ENCODE measurements at places on chromosomes 11 and 22. TPM values are rescaled to one million over a fixed set of nuclear protein-coding genes. Genes with fewer than 3 reads are reported as not detected.

RAB39A gene
- total RNA-seq, result not detected

NRGN gene
- total RNA-seq, result not detected

FGF3 gene
- not detected for total RNA-seq

CEND1 gene
- total RNA-seq, result not detected

OR51B5 gene
- total RNA-seq, result not detected

HSPB2 gene
- not detected for total RNA-seq

F2 gene
- total RNA-seq, result not detected

MAPK8IP1 gene
- total RNA-seq, result 23.7 TPM

ABCC8 gene
- total RNA-seq, result 87.0 TPM

FERMT3 gene
- total RNA-seq, result 8.6 TPM

OR52A1 gene
- not detected for total RNA-seq

FAM118B gene
- total RNA-seq, result 6.7 TPM

INPP5J gene
- total RNA-seq, result 17.8 TPM

MAPK8IP2 gene
- 2.9 TPM for total RNA-seq

OR2AT4 gene
- total RNA-seq, result under 0.01 TPM

CNTN5 gene
- not detected for total RNA-seq

TMEM123 gene
- 82.5 TPM for total RNA-seq

DNA sequence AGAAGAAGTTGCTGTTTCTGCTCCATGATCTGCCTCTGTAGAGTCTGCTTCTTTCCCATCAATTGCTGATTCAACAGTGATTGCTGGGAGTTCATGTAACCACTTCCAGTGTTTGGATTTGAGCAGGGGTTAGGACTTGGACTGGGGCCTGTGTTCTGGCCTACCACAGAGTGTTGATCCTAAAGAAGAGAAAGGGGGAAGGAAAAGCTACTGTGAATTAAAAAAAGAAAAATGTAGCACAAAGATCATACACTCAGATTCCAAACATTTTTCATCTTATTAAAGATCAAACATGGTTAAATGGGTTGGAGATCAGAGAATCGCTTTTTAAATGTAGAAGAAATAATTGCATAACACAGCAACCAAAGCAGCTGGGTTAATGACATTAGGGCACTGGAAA is 67.6 kb upstream of the MTMR2 start:
- no peak overlapping the region for H3K27ac ChIP-seq
- no peaks in the 10 kb centered on the region for H3K36me3 ChIP-seq
- H3K27me3 ChIP-seq, result no peaks in the 10 kb centered on the region
- DNase-seq, result no peak
- no peaks in the 10 kb centered on the region for H3K4me1 ChIP-seq

DNA sequence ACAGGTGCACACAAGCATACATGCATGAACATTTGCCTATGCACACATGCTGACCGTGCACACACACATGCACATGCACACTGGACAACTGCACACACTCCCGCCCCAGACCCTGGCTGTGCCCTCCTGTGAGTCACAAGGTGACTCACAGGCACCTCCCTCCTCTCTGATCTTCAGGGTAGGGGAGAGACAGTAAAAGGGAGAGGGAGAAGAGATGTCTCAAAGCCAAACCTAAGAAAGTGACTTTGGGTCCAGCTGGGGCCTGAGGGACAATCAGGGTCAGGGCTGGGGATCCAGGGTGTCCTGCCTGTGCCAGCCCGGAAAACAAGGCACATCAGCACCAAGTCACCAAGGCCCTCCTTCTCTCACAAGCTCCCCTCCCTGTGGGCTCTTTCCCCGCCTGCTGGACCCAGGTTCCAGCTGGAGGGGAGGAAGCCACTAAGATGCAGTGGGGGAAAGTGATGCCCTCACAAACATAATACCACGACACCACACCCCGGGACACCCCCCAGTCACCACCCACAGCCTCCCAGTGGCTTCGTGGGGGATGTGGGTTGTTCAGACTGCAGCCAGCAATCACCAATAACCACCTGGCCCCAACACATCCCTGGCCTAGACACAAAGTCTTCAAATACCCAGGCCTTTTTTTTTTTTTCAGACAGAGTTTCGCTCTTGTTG is 39.3 kb downstream of the PDGFB start:
- H3K36me3 ChIP-seq, result no peaks in the 10 kb centered on the region
- no peak overlapping the region for H3K27ac ChIP-seq
- H3K4me3 ChIP-seq, result no peak overlapping the region
- no peak for DNase-seq

DNA sequence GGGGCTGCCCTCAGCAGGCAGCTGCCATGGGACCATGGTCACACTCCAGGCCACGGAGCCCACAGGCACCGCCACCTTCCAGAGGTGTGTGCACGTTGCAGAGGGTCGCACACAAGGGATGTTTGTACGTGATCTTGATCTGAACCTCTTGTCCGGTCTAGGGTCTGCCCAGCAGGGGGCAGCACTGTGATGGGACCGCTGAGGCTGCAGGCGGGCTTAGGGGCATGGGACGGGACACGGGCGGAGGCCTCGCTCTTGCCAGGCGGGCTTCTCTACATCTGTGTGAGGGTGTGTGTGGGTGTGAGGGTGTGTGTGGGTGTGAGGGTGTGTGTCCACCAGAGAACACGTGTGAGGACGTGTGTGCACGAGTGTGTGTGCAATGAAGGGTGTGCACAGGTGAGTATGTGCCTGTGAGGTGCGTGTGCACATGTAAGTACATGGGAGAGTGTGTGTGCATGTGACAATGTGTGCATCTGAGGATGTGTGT is 52.4 kb downstream of the CACNA1I start:
- no peaks in the 10 kb centered on the region for H3K36me3 ChIP-seq
- peak; percentile 66 for DNase-seq
- no peaks in the 10 kb centered on the region for H3K4me1 ChIP-seq
- H3K27me3 ChIP-seq, result no peaks in the 10 kb centered on the region
- H3K27ac ChIP-seq, result no peak overlapping the region

- no peak overlapping the region for H3K4me3 ChIP-seq
- H3K27ac ChIP-seq, result no peak overlapping the region
- H3K36me3 ChIP-seq, result no peaks in the 10 kb centered on the region
- DNase-seq, result no peak
Measured at GRCh38 chr11:105469931-105470330, 139.9 kb upstream of the GRIA4 start.

DNA sequence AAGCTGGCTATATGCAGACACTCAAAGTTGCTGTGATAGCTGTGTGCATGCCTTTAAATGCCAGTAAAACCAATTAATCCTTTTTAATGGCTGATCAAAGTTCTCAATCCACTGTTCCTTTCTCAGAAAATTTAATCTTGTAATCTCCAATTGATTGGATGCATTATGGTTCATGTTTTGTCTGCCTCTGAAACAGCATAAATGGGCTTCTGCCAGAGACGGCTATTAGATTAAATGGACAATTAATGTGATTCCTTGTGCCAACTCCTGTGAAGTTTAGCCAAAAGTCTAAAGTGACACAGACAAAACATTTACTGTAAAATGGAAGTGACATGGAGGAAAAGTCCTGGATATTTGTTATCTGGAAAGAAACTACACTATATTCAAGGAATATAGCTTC is 952.5 kb upstream of the FAT3 start:
- H3K4me1 ChIP-seq, result no peaks in the 10 kb centered on the region
- H3K36me3 ChIP-seq, result no peaks in the 10 kb centered on the region
- no peak overlapping the region for H3K27ac ChIP-seq
- no peak overlapping the region for H3K4me3 ChIP-seq
- DNase-seq, result no peak
- no peaks in the 10 kb centered on the region for H3K27me3 ChIP-seq

GRCh38 chr22:17199003-17199731 is 20.1 kb downstream of the ADA2 start:
- H3K27me3 ChIP-seq, result no peaks in the 10 kb centered on the region
- no peaks in the 10 kb centered on the region for H3K36me3 ChIP-seq
- H3K4me1 ChIP-seq, result peaks cover 5% of the 10 kb centered on the region
- no peak for DNase-seq
- no peak overlapping the region for H3K4me3 ChIP-seq

- no peak for DNase-seq
- H3K4me1 ChIP-seq, result no peaks in the 10 kb centered on the region
- H3K27ac ChIP-seq, result no peak overlapping the region
- no peak overlapping the region for H3K4me3 ChIP-seq
Measured at GRCh38 chr11:111851636-111852035, 19.7 kb downstream of the ALG9 start.

- no peaks in the 10 kb centered on the region for H3K36me3 ChIP-seq
- H3K4me3 ChIP-seq, result no peak overlapping the region
- no peaks in the 10 kb centered on the region for H3K27me3 ChIP-seq
Measured at GRCh38 chr22:50705219-50705691, 32.6 kb downstream of the SHANK3 start.

- no peak overlapping the region for H3K27ac ChIP-seq
- peaks cover 14% of the 10 kb centered on the region for H3K4me1 ChIP-seq
- H3K27me3 ChIP-seq, result no peaks in the 10 kb centered on the region
- no peak overlapping the region for H3K4me3 ChIP-seq
Measured at GRCh38 chr11:33869481-33870422, 22.1 kb downstream of the LMO2 start.

DNA sequence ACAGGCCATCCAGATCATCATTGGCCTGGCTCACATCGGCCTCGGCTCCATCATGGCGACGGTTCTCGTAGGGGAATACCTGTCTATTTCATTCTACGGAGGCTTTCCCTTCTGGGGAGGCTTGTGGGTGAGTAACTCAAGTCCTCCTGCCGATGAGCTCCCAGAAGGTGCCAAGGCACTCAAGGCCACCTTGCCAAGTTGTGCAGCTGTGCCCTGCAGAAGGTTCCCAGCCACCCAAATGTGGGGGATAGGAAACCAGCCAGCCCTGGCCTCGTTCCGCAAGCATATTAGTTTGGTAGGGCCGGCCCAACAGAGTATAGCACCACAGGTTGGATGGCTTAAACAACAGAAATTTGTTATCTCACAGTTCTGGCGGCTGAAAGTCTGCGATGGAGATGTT is 4.0 kb downstream of the MS4A8 start:
- peaks cover 52% of the 10 kb centered on the region for H3K4me1 ChIP-seq
- no peaks in the 10 kb centered on the region for H3K27me3 ChIP-seq
- no peak overlapping the region for H3K4me3 ChIP-seq
- H3K27ac ChIP-seq, result peak overlapping the region; percentile 24

DNA sequence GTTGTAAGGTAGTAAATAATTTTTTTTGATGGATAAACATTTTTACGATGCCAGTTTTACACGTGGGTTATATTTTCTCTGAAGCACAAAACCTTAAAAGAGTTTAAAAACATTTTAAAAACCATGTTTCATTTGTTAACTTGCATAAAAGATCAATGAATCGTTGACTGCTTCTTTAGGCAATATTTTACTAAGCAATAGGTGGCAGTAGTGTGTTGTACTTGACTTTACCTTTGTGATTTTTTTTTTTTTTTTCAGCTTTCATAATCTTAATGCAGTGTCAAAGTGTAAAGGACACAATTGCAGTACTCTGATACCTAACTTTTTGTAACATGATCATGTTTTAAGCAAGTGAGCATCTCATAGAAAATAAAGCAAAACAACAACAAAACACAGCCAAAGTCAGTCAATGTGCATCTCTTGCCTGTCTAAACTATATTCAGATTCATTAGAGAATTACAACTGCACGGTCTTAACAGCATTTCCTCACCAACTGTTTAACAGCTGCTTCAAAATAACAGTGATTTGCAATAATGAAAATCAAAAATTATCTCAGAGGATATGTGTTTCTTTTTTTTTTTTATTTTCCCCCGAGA is 27.7 kb downstream of the DNAJC24 start:
- DNase-seq, result no peak
- H3K4me3 ChIP-seq, result no peak overlapping the region

DNA sequence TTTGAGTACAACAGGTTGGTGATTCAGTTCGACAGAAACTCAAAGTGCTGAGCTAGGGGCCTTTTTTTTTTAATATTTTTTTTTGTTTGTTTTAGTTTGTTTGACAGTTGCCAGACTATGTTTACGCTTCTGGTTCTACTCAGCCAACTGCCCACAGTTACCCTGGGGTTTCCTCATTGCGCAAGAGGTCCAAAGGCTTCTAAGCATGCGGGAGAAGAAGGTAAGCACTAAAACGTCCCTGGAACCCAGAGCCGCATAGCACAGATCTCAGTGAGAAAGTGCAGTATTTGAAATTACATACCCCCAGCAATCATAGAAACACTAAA is 649 bp downstream of the PRRG4 start:
- H3K4me3 ChIP-seq, result peak overlapping the region; percentile 78
- peak; percentile 58 for DNase-seq
- H3K4me1 ChIP-seq, result peaks cover 3% of the 10 kb centered on the region
- H3K36me3 ChIP-seq, result no peaks in the 10 kb centered on the region
- H3K27me3 ChIP-seq, result no peaks in the 10 kb centered on the region
- H3K27ac ChIP-seq, result peak overlapping the region; percentile 88

DNA sequence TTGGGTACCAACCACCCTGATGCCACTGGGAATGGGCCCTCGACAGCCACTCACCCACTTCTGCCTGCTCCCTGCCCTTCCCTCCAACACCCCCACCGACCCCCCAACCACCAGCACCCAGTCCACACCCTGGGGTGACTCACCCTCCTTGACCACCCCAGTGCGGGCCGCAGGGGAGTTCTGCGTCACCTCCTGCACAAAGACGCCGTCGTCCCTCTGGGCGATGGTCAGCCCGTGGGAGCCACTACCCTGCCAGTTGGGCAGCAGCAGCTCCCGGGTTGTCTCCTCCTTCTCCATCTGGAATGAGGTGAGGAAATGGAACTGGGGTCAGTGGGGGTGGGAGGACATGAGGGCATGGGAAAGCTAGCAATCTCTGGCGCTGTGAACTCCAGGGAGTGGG is 10.8 kb downstream of the AHNAK start:
- H3K36me3 ChIP-seq, result peaks cover 9% of the 10 kb centered on the region
- no peak overlapping the region for H3K27ac ChIP-seq
- DNase-seq, result no peak
- no peaks in the 10 kb centered on the region for H3K27me3 ChIP-seq

- H3K36me3 ChIP-seq, result no peaks in the 10 kb centered on the region
- DNase-seq, result no peak
- peaks cover 63% of the 10 kb centered on the region for H3K4me1 ChIP-seq
- no peak overlapping the region for H3K27ac ChIP-seq
Measured at GRCh38 chr11:35158701-35159510, 19.9 kb downstream of the CD44 start.

DNA sequence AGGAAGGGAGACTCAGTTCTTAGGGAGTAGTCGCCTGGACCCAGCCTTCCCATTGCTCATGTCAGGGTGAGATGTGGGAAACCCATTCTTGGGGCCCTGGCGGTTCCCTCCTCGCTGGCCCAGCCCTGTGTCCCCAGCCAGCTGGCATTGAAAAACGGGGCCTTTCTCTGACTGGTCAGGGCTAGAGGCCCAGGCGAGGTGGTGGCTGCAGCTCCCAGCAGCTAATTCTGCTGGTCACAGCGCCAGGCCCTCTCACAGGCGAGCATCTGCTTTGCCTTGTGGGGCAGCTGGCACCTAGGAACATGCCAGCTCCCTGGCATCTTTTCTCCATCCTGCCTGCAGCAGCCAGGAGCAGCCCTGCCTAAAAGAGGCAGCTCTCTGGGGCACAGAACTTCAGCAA is 20.1 kb downstream of the TSPAN18 start:
- no peaks in the 10 kb centered on the region for H3K27me3 ChIP-seq
- H3K27ac ChIP-seq, result no peak overlapping the region
- H3K4me1 ChIP-seq, result no peaks in the 10 kb centered on the region
- DNase-seq, result no peak

- no peak overlapping the region for H3K27ac ChIP-seq
- H3K27me3 ChIP-seq, result no peaks in the 10 kb centered on the region
- no peaks in the 10 kb centered on the region for H3K4me1 ChIP-seq
- H3K36me3 ChIP-seq, result no peaks in the 10 kb centered on the region
Measured at GRCh38 chr11:68714060-68714856, 29.9 kb downstream of the GAL start.

- DNase-seq, result no peak
- no peaks in the 10 kb centered on the region for H3K36me3 ChIP-seq
- no peaks in the 10 kb centered on the region for H3K27me3 ChIP-seq
- H3K27ac ChIP-seq, result no peak overlapping the region
- H3K4me3 ChIP-seq, result no peak overlapping the region
Measured at GRCh38 chr11:64859542-64860414, 15.3 kb upstream of the CDC42BPG start.

Measured in body of pancreas (tissue), 4 donors.